Breast epithelium (tissue), 4 donors: ENCODE measurements at places on chromosomes 1 and 21. TPM values are rescaled to one million over a fixed set of nuclear protein-coding genes. Genes with fewer than 3 reads are reported as not detected.

DNA sequence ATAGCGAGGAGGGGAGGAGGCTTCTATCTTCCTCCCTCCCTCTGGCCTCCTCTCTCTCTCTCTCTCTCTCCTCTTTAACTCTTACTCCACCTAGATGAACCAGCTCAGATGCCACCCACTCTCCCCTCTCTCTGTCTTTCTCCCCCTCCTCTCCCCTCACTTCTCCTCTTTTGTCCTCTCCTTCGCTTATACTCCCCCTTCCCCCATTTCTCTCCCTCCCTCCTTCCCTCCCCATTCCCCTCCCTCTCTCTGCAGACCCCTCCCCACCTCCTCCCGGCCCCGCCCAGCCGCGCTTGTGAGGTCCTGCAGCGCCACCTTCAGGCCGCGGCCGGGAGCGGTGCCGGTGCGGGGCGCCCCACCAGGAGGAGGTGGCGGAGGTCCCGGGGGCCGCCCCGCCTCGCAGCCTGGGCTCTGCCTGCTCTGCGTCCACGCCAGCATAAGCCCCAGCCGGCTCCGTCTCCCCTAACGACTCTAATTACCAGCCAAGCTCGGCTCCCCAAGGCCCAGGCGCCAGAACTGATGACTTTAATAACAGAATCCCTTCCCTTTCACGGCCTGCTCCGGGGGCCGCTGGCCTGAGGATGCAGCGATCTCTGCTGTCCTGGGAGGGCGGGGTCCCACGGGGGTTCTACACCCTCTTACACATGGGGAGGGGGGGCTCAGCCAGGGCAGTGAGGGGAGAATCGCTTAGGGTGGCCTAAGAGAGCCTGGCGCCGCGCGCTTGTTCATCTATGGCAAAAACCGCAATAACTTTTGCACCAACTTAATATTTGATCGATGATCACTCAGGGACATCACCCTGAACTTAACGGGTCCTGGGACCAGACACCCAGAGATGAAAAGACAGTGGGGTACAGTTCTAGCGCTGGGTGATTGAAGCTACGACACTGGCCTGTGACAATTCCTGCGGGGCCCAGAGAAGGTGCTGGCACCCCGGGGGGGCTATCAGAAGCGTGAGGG lies 637.3 kb downstream of the MATN1 start:
- H3K4me3 ChIP-seq, result no peak overlapping the region
- no peaks in the 10 kb centered on the region for H3K4me1 ChIP-seq
- H3K27me3 ChIP-seq, result no peaks in the 10 kb centered on the region
- H3K27ac ChIP-seq, result no peak overlapping the region
- DNase-seq, result no peak

- H3K4me3 ChIP-seq, result no peak overlapping the region
- no peaks in the 10 kb centered on the region for H3K4me1 ChIP-seq
- no peak overlapping the region for H3K27ac ChIP-seq
Observed at GRCh38 chr1:246162560-246162959, 344.5 kb downstream of the SMYD3 start.

DNA sequence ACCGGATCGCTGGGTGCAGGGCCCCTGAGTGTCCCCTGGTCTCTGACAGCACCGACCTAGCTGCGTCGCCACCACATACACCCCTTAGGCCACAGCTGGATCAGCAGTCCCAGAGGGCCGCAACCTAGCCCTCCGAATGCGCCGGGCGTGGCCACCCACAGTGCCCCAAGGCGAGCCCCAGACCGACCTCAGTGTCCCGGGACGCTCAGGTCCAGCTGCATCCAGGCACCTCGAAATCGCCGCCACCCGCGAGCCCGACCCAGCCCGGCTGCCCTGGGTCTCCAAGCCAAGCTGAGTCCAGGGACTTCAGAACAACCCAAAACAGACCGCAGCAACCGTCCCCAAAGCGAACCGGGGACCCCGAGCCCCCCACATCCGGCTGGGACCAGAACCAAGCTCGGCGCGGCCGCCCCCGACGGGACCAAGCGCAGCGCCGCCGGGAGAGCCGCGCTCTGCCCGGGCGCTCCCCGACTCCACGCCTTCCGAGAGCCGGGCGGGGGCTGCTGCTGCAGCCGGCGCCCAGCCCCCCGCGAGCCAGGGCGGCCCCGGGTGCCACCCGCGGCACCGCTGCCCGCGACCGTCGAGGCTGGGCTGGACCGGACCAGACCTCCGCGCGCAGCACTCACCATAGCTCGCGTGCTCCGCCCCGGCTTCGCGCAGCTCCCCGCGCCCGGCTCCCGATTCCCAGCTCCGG lies 54.6 kb upstream of the ECE1 start:
- no peak for DNase-seq
- no peaks in the 10 kb centered on the region for H3K36me3 ChIP-seq
- peaks cover 39% of the 10 kb centered on the region for H3K4me1 ChIP-seq
- no peaks in the 10 kb centered on the region for H3K27me3 ChIP-seq
- peak overlapping the region; percentile 84 for H3K4me3 ChIP-seq

- H3K27ac ChIP-seq, result no peak overlapping the region
- H3K4me1 ChIP-seq, result no peaks in the 10 kb centered on the region
- no peaks in the 10 kb centered on the region for H3K36me3 ChIP-seq
- DNase-seq, result no peak
Observed at GRCh38 chr1:234763910-234764309, 153.9 kb upstream of the IRF2BP2 start.

DNA sequence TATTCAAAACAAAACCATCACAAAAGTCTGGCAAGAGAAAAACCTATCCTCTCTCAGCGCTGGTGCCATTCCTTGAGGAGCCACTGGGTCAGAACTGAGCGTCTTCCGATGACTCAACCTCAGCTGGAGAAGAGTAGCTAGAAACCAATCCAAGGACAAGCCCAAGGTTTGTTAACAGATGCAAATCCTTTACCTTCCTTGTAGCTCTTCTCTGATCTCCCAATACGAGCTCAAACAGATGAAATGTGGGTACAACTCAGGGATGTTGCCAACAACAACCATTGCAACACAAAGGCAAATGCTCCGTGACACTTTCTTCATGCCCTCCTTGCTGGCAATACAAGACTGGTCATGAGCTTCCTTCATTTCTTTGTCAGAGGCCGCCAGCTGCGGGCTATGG lies 337.1 kb downstream of the SIPA1L2 start:
- H3K27me3 ChIP-seq, result no peaks in the 10 kb centered on the region
- DNase-seq, result no peak
- peak overlapping the region; percentile 10 for H3K4me3 ChIP-seq
- no peaks in the 10 kb centered on the region for H3K36me3 ChIP-seq
- no peak overlapping the region for H3K27ac ChIP-seq

- H3K36me3 ChIP-seq, result no peaks in the 10 kb centered on the region
- no peak for DNase-seq
- H3K4me1 ChIP-seq, result no peaks in the 10 kb centered on the region
- H3K27me3 ChIP-seq, result no peaks in the 10 kb centered on the region
- H3K27ac ChIP-seq, result no peak overlapping the region
- no peak overlapping the region for H3K4me3 ChIP-seq
Observed at GRCh38 chr1:25973610-25974321, 24.1 kb downstream of the PAFAH2 start.

DNA sequence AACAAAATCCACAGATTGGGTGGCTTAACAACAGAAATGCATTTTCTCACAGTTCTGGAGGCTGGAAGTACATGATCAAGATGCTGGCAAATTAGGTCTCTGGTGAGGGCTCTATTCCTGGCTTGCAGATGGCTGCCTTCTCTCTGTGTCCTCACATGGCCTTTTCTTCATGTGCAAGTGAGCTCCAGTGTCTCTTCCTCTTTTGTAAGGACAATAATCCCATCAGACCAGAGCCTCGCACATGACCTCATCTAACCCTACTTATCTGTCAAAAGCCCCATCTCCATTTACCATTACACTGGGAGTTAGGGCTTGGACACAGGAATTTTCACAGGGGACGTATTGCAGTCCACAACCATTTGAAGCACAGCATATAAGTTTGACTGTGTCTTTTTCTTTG lies 181.6 kb downstream of the NEGR1 start:
- DNase-seq, result no peak
- no peaks in the 10 kb centered on the region for H3K4me1 ChIP-seq
- no peaks in the 10 kb centered on the region for H3K36me3 ChIP-seq
- no peak overlapping the region for H3K27ac ChIP-seq
- H3K27me3 ChIP-seq, result no peaks in the 10 kb centered on the region

The FAM72A gene
- 0.98 TPM for total RNA-seq

The OR6N1 gene
- not detected for total RNA-seq

The ZCCHC17 gene
- total RNA-seq, result 29.6 TPM

The TRIM46 gene
- total RNA-seq, result not detected

The KRTAP19-3 gene
- total RNA-seq, result not detected

The IL19 gene
- not detected for total RNA-seq
